CD4-positive, alpha-beta T cell (primary cell): ENCODE measurements at places on chromosomes 3 and 15. TPM values are rescaled to one million over a fixed set of nuclear protein-coding genes. Genes with fewer than 3 reads are reported as not detected.

TM4SF4 gene
- total RNA-seq: not detected

IMPDH2 gene
- 133 TPM for total RNA-seq

BCL6 gene
- total RNA-seq: 79.6 TPM

TUSC2 gene
- 24.7 TPM for total RNA-seq
